Dermis blood vessel endothelial cell (primary cell): ENCODE measurements at places on chromosomes 7 and 10. TPM values are rescaled to one million over a fixed set of nuclear protein-coding genes. Genes with fewer than 3 reads are reported as not detected.

The ZNF117 gene
- total RNA-seq: 4.8 TPM in 2 replicates

The C10orf90 gene
- not detected in 2 replicates for total RNA-seq

GRCh38 chr7:158110034-158110590 lies 477.5 kb downstream of the PTPRN2 start:
- DNase-seq: no peak

DNA sequence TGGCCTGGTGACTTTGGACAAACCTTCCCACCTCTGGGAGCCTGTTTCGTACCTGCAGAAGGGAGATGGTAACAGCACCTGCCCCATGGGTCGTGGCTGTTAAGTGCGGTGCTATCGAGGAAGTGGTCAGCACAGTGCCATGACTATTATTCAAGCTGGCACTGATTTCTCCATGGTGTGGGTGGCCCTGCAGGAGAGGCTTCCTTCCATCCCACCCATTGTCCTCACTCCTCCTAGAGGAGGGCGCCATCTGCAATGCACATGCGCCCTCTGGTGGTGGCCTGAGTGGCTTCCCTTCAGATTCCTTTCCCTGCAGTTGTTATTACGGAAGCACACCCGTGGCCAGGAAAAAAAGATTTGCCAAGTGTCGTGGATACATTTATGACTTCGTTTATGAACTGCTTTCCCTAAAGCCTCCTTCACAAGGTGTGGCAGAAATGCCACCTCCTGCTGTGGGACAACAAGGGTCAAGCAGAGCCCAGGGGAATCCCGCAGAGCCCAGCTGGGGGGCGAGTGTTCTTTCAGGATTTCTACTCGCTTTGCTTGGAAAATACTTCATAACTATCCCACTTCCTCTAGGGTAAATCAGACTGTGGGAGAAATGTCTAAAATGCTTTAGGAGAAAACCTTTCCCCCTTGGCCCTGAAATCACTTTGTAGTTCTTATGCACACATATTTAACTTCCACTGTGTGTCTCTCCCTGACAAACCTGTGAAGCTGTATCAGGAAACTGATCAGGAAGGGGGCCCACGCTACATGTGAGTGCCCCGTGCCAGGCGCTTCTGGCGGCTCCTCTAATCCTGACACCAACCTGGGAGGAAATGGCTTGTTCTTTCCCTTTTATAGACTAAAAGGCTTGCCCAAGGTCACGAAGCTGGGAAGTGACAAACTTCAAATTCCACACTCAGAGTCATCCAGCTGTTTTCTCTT lies 98.0 kb upstream of the ANLN start:
- peak; percentile 94 for DNase-seq

- DNase-seq: no peak
Observed at GRCh38 chr10:22479419-22479818, 134.1 kb downstream of the SPAG6 start.
